Mesenchymal stem cell (in vitro differentiated cells and primary cell): ENCODE measurements at places on chromosomes 5 and 9.

- DNase-seq, result no peak
These were observed 26.3 kb downstream of the ANP32B start for GRCh38 chr9:98009437-98009836.

- DNase-seq, result no peak
These were observed 308.1 kb downstream of the CTNND2 start for GRCh38 chr5:11596185-11596584.

DNA sequence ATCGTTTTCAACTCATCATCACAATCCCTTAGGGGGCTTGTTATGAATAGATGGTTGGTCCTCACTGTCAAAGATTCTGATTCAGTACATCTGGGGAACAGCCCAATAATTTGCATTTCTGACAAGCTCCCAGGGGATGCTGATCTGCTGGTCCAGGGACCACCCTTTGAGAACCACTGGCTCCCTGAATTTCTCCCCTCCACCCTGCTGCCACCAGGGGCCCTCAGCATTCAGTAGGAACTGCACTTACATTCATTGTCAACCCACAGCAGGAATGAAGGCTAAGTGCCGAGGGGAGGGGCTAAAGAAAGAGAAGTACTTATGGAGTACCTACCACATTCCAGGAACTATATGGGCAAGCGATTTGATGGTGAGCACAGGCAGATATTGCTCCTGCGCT lies 85.9 kb downstream of the BOD1 start:
- DNase-seq, result no peak

GRCh38 chr9:90331826-90332575 lies 310.6 kb downstream of the DIRAS2 start:
- peak; percentile 70 for DNase-seq

GRCh38 chr5:104928906-104929520 lies 1366.4 kb upstream of the NUDT12 start:
- no peak for DNase-seq

DNA sequence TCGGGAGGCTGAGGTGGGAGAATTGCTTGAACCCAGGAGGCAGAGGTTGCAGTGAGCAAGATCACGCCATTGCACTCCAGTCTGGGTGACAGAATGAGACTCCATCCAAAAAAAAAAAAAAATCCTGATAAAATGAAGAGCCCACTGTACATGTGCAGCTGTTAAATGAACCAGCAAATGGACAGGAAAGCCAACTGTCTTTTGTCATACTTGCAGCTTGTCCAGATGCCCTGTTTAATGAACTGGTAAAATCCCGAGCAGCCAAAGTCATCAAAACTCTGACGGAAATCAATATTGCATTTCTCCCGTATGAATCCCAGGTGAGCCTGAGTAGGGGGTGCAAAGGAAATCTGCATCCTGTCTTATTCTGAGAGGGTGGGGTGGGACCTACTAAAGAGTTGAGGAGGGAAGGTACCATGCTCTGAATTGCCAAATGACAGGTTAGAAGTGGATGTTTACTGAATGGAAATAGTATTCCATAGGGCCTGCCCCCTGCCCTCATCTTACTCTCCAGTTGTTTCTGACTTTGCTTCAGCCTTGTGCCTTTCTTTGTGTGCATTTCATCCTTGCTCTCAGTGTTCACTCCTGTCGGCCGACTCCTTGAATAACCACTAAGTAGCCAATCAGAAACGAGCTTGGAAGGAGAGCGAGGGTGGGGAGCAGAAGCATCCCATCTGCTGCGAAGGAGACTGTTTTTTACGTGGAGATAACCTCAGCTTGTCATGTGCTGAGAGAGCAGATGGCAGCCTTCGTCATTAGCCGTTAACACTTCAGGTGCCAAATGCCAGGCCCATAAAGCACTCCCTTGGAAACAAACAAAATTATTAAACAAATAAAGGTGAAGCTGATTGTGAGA lies 45.7 kb upstream of the CFAP157 start:
- DNase-seq, result no peak

DNA sequence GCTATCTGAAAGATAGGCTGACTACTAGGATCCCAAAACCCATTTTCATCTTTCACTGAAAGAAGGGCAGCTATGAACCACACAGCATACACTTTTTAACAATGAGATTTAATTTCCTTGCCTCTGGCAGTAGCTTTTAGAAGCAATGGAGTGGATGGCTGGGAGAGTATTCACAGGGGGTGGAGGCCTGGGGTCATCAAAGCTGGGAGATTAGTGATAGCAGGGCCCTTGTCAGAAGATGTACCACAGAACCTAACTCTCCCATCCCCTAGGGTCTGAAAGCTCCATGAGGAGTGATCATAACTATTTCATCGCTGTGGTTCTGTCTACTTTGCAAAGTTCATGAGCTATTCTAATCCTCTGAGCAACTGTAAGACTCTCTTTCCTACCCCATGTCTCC lies 332.2 kb downstream of the PRELID2 start:
- DNase-seq, result no peak

DNA sequence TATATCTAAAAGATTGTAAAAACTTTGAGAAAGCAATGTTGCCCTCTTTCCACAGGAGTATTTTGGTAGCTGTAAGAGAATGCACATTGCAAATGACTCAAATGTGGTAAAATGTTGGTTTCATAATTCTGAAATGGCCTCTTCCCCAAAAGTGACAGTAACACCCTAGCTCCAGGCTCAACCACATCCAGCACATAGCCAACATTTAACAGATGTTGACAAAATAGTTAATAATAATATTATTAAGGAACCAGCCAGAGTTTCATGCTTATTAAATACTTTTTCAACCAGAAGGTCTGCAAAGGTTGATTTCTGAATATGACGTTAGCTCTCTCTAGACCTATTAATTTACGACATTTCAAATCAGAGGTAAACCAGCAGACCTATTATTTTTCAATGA lies 1.3 kb downstream of the ANXA1 start:
- DNase-seq, result peak; percentile 43

DNA sequence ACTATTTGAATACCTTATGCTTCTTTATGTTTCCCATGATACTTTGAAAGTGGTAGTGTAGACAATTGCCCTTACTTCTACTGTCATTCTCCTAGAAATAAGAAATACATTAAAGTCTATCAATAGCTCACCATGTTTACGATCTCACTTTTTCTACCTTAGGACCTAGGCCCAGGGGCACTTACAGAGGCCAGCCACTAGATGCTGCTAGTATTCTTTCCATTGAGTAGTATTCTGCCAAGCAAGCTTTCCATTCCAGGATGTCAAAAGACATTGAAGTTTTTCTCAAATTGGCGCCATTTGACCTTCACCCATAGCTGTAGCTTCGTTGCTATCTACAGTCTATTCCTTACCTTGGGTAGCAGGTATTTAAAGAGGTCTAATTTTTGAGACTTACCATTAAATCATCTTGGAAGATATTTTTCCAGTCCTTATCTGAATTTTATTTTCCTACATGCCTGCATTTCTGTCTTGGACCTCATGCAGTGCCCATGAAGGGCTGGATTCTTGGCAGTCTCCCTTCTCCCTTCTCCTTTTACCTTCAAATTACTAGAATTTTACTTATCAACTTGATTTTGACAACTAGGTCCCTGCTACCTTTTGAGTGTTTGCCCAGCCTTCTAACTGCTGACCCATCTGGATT lies 246.0 kb upstream of the NUDT12 start:
- DNase-seq, result peak; percentile 52

DNA sequence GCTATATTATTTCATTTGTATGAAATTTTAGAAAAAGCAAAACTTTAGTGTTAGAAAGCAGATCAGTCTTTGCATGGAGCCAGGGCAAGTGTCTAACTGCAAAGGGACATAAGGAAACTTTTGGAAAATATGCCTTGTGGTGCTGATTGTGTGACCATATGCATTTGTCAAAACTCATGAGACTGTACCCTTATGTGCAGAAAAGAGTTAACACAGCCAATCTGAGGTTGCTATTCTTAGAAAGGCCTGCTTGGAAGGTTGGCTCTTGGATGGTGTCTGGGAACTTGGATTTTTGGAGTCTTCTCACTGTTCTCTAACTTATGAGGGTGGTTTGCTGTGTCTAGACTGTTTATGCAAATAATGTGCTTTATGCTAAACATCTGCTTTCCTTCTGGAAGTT lies 76.6 kb downstream of the SNX18 start:
- no peak for DNase-seq

- DNase-seq, result no peak
These were observed 127.1 kb downstream of the DPYSL3 start for GRCh38 chr5:147382776-147383175.

DNA sequence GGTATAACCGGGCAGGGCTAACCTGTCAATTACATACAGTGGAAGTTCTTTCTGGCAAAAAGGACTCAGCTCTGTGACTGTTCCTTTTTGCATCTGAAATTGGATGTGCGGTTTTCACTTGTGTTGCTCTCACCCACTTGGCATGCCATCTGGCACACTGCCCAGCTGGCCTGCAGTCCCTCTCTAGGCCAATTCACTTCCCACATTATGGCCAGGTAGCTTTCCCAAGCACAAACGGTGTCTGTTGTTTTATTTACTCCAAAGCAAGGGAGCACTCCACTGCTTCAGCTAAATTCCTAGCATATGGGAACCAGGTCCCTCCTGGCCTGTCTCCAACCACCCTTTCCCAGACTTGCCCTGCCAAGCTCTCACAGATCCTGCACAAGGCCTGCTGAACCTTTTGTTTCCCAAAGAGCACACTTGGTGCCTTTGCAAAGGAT lies 132.5 kb downstream of the SEMA6A start:
- no peak for DNase-seq

- DNase-seq, result no peak
These were observed 162.3 kb upstream of the ZNF462 start for GRCh38 chr9:106700676-106701075.

GRCh38 chr5:168076561-168076991 lies 214.9 kb upstream of the WWC1 start:
- DNase-seq, result peak; percentile 12

- DNase-seq, result no peak
These were observed 272.0 kb downstream of the EFNA5 start for GRCh38 chr5:107398703-107399102.

GRCh38 chr5:173301695-173302545 lies 26.3 kb downstream of the STC2 start:
- no peak for DNase-seq

DNA sequence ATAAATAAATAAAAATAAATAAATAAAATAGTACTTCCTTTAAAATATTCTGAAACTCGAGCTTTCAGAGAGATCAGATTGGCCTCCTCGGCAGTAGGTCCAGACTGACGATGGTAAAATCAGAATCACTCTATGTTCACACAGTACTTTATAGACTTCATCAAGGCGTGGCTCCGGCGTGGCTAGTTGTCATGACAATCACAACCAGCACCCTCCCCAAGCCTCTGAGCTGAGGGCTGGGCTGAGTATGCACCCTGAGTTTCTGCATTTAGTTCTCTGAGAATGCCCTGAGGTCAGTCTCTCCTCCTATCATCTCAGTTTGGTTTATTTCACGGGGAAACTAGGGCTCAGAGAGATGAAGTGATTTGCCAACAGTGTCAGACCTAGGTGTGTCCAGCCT lies 43.3 kb upstream of the BARHL1 start:
- no peak for DNase-seq

- no peak for DNase-seq
These were observed 71.2 kb downstream of the MARCHF11 start for GRCh38 chr5:16108418-16108817.

DNA sequence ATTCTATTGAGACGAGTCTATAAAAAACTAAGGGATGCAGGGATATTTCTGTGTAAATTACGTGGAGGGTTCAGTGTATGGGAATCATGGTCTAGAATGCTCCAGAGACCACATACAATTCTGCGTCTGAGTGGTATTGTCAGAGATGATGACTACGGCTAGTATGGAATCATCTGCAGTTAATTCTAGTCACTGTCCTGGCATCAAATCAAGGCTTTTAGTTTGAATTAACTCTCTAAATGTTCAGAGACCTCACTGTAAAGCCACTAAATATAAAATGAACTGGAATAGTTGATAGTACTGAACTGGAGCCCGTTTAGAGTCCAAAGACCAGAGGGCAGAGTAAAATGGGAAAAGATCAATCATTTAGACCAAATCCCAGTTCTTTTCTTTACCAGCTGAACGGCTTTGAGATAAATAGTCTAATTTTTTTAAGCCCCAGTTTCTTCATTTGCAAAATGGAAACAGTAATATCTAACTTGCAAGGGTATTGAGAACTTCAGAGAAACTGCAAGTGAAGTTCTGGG lies 599.8 kb downstream of the EBF1 start:
- no peak for DNase-seq

- DNase-seq, result peak; percentile 71
These were observed 2.5 kb upstream of the ISL1 start for GRCh38 chr5:51380603-51381207.

DNA sequence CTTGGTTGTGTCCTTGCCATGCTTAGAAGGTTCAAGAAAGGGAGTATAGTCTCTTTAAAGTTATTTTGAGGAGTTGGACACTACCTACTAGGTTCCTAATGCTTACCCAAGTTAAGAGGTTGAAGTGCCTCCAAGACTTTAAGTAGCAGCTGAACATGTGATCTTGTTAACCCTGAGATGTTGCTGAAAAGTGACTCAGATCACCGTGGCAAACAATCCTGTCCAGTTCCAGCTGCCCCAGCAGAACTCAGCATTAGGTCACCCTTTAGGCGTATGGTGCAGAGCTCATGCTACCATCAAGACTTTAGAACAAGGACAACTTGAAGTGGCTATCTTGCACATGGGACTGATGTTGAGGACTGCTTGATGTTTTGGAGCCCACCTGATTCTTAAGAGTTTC lies 22.5 kb downstream of the ZNF462 start:
- DNase-seq, result peak; percentile 91

DNA sequence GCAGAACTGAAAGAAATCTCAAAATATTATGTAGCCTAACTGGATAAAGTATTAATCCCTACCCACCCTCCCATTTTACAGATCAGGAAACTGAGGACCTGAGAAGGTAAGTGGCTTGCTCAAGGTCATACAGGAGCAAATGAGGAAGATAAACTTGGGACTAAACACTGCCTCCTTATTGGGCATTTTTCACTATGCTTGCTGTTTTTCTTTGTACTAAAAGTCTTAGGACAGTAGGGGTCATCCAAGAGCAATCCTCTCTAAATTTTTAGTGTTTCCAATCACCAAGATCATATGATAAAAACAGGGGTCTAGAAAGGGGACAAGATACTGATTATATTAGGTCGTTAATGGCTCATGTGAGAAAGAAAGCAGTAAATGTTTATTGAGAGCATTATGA lies 80.8 kb downstream of the RORB start:
- no peak for DNase-seq

- no peak for DNase-seq
These were observed 18.4 kb upstream of the CDKN2AIPNL start for GRCh38 chr5:134430001-134430569.

DNA sequence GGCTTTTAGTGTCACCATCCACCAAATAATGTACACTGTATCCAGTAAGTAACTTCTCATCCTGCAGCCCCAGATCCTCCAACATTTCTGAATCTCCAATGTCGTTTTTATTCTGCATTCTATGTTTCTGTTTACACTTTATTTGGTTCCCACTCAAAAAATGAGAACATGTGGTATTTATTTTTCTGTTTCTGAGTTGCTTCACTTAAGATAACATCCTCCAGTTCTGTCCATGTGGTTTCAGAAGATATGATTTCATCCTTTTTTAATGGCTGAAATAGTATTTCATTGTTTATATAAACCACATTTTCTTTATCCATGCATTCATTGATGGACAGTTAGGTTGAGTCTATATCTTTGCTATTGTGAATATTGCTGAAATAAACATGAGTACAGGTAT lies 677.3 kb upstream of the FTMT start:
- peak; percentile 26 for DNase-seq
